ENCODE measurements at places on chromosomes 13 and 19.

DNA sequence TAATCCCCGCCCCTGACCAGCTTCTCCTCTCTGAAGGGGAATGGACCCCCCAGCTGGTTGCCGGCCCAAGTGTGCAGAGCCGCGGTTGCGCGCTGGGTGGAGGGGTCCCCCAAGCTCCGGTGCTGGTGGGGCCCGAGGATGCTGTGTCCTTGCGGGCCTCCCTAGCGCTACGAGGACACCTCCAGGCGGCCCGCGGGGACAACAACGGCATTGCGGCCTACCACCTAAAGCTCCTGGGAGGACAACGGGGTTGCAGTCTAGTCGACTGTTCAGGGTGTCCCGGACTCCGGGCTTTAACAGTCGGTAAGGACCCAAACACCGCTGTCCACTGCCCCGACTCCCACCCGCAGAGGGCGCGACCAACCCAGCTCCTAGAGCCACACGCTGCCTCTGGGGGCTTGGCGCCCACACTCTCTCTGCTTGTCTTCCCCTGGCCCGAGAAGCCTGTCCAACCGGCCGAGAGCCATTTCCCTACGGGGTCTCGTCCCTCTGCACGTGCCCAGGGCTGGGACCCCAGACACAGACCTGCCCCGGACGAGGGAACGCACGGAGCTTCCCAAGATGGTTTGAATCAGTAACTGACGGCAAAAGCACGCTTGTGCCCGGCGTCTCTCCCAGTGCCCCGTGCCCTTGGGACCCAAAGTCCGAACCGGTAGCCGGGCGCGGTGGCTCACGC is 927 bp upstream of the SDHAF1 start:
- DNase-seq, result no peak

DNA sequence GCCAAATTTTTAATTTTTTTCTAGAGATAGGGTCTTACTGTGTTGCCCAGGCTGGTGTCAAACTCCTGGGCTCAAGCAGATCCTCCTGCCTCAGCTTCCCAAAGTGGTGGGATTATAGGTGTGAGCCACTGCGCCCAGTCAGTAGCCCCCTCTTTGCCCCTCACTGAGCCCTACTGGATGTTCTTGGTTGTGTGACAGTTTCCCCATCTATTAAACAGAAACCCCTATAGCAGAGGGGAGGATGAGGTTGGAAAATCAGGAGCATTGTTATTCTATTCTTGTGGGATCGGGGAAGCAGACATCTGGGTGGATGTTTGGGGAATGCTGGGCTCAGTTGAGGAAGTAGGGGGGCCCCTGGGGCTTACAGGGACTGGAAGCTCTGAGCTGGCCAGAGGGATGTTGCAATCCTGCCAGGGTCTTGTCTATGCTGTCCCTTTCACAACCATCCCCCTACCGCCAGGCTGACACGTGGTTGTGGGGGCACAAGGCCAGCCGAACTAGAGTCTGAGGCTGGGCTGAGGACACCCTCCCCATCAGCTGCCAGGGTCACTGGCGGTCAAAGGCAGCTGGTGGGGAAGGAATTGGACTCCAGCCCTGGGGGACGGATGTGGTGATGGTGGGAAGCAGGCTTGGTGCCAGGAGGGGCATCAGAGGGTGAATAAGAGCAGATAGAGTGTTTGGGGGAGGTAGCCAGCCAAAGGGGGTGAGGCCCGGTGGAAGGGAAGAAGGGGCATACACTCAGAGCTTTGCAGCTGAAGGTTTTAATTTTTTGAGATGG is 10.9 kb downstream of the APOC1 start:
- peak; percentile 75 for DNase-seq

DNA sequence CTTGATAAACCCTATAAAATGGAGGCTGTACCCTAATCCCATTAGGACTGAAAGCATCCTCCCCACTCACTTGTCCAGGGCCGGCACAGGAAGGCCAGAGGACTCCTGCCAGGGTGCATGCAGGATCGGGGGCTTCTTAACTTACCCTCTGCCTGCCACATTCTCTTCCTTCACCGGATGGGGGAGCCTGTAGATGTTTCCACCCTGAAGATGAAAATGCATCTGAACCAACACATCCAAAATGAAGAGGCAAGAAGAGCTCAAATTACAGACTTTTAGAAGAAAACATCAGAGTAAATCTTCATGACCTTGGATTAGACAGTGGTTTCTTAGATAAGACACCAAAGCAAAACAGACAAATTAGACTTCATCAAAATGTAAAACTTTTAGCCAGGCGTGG is 25.9 kb upstream of the NAPA start:
- DNase-seq, result no peak

GRCh38 chr13:100694722-100695508 is 20.3 kb upstream of the TMTC4 start:
- DNase-seq, result no peak

GRCh38 chr13:41222259-41222852 is 28.0 kb upstream of the KBTBD7 start:
- DNase-seq, result no peak

DNA sequence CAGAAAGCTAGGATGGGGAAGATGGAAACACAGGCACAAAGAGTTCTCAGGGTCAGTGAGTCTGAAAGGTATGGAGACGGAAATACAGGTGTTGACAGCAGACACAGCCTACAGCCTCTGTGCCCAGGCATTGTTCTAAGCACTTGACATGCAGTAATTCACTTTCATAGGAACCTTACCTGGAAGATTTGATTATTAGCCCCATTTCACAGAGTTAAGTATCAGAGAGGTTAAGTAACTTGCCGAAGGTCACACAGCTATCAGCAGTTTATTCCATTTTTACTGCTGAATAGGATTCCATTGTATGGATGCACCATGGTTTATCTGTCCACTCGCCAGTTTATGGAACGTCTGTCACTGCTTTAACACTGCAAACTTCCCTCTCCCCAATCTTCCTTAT is 13.2 kb downstream of the KLK4 start:
- no peak for DNase-seq

DNA sequence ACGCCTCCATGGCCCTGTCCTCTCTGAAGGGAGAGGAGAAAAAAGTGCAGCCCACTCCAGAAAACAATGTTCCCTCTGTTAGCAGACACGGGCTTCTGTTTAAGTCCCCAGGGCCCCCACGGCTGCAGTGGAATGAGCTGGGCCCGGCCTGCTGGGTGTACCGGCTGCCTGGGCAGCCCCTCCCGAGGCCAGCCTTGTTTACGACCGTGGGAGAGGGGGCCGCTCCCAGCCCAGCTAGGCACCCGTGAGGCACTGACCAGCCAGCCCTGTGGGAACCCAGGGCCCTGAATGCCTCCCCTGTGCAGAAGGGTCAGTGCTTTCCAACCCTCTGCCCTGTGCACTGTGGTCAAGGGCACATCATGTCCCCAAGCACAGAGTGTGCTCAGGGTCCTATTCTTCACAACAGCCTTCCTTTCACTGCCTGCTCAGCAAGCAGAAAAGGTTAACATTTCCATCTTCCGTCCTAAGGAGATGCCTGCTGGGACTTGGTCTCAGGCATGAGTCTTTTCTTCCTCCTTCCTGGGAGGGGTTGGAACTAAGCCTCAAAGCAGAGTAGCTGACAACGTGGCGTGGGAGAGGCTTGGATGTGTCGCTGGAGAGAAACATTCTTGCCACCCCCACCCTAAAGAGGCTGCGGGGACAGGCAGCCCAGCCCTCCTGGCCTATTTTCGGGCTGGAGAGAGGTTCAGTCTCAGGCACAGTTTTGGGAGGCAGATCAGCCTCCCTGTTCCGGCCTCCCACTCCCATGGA is 90.1 kb downstream of the RGCC start:
- DNase-seq, result peak; percentile 96

Data from dorsolateral prefrontal cortex (tissue), 122 donors.